Mucosa of descending colon (tissue), 3 donors: ENCODE measurements at places on chromosomes 2 and 18. TPM values are rescaled to one million over a fixed set of nuclear protein-coding genes. Genes with fewer than 3 reads are reported as not detected.

SERPINB4 gene
- not detected for total RNA-seq

TBR1 gene
- total RNA-seq, result not detected

DNA sequence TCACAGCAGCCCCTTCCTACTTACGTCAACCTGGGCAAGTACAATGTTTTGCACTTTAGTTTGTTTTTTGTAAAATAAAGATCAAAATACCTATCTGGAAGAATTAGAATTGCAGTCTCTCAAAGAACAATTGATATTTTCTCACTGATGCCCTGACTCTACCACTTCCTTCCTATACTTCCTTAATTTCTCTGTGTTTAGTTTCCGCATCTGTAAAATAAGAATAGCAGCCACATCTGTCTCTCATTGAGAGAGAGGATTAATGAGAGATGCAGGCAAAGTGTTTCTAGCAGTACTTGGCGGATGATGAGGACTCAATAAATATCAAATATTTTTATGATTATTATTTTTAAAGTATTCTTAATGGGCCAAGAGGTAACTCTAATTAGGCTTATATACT is 122.6 kb upstream of the PIEZO2 start:
- no peak for DNase-seq

GRCh38 chr2:8676921-8677645 is 4.8 kb upstream of the ID2 start:
- DNase-seq, result peak; percentile 55

DNA sequence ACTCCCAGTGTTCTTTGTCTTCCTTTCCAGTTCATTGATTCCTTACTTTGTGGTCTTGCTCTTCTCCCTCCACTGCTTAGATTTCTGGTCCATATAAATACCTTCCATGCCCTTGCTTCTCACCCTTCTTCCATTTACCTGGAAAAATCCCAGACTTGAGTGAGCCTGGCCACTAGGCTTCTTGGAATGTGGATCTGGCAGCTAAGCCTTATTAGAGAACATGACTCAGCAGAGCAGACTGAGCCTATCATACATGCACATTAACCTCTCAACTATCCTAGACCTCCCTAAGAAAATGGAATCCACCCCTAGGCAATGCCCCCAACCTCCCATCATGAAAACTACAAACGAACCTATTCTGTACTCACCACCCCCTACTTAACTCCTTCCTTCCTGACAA is 127.7 kb downstream of the RHBDD1 start:
- DNase-seq, result no peak
